C1 segment of cervical spinal cord (tissue), 14 donors: ENCODE measurements at places on chromosomes 1 and 21.

- DNase-seq: no peak
Measured at GRCh38 chr1:189774721-189775287, 702.9 kb downstream of the BRINP3 start.

DNA sequence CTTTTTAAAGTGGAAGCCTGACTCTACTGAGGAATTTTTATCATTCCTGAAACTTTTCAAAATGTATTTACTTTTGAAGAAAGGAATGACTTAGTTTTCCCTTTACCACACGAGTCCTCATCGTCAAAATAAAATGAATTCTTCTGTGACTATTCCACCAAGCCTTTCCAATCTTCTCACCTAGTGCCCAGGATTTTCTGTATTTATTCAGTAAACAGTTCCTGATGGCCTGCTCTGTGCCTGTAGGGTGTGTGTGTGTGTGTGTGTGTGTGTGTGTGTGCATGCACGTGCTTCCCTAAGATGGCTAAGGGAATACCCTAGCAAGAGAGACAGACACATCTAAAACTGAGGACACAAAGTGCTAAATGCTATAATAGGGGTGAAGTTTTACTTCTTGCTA, 395.0 kb upstream of the USP24 start:
- no peak for DNase-seq

- no peak for DNase-seq
Measured at GRCh38 chr1:228871314-228872061, 136.2 kb downstream of the RHOU start.

- no peak for DNase-seq
Measured at GRCh38 chr1:181506563-181507353, 23.4 kb downstream of the CACNA1E start.

DNA sequence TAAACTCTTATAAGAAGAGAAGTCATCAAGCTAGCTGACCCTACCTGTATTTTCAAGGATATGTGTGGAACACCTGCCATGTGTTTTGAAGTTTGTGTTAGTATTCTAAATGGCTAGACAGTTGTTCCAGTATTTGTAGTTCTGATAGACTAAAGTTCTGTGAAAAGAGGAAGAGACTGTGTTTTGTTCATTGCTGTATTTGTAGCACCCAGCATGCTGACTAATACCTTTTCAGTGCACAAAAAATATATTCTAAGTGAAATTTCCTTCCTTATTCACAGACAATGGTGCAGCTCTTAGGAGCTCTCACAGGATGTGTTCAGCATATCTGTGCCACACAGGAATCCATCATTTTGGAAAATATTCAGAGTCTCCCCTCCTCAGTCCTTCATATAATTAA, 8.2 kb upstream of the METTL18 start:
- no peak for DNase-seq

GRCh38 chr21:21969211-21969610, 971.0 kb downstream of the NCAM2 start:
- no peak for DNase-seq

DNA sequence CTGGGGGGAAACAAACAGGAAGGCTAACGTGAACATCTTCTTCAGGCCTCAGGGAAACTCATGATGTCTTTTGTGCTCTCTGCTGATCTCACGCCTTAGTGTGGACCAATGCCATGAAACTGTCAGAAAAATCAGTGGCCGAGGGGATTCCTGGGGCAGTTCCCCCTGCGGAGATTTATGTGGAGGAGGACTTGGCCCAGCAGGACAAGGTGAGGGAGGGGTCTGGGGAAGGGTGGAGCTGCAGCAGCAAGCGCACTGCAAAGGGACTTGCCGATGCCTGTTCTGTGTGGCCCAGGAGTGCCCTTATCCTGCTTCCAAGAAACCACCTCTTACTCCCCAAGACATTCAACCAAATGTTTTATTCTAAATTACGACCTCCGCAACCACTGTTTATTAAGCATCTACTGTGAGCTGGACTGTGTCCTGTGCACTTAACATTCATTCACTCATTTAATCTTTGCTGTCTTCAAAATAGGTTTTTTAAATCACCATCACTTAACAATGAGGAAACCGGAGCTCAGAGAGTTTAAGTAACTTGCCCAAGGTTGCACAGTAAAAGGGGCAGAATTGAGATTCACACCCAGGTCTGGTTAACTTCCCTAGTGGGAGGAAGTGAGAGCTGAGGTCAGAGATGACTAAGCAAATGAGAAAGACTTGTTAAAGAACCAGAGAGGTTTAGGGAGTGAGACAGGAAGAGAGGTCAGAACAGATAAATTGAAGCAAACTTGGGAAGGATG, 49.7 kb downstream of the FHAD1 start:
- no peak for DNase-seq

- DNase-seq: no peak
Measured at GRCh38 chr1:10793129-10793651, 3.3 kb downstream of the CASZ1 start.

DNA sequence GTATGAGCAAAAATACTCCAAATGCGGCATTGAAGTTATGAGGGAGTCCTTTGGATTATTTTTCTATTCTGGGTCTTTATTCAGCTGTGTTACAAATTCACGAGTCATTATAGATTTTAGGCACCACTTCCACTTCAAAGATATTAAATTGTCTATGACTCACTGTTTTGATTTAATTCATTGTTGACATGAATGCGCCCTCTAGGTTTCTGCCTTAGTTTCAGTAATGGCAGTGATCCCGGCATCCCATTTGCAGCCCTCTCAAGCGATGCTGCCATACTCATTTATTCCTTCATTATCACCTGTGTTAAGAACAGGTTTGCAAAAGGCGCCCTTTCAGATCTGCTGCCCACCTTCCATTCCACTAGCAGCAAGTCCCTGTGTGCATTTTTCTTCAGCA, 14.0 kb downstream of the RSPO1 start:
- DNase-seq: no peak

GRCh38 chr1:10399444-10399941, 629 bp downstream of the PGD start:
- DNase-seq: peak; percentile 47

GRCh38 chr1:155858800-155859233, 550 bp upstream of the SYT11 start:
- no peak for DNase-seq

DNA sequence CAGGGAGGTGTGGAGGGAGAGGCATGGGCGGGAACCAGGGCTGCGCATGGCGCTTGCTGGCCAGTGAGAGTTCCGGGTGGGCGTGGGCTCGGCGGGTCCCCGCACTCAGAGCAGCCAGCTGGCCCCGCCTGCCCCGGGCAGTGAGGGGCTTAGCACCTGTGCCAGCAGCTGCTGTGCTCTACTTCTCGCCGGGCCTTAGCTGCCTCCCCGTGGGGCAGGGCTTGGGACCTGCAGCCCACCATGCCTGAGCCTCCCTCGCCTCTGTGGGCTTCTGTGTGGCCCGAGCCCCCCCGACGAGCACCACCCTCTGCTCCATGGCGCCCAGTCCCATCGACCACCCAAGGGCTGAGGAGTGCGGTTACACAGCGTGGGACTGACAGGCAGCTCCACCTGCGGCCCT, 38.6 kb upstream of the WARS2 start:
- DNase-seq: no peak

DNA sequence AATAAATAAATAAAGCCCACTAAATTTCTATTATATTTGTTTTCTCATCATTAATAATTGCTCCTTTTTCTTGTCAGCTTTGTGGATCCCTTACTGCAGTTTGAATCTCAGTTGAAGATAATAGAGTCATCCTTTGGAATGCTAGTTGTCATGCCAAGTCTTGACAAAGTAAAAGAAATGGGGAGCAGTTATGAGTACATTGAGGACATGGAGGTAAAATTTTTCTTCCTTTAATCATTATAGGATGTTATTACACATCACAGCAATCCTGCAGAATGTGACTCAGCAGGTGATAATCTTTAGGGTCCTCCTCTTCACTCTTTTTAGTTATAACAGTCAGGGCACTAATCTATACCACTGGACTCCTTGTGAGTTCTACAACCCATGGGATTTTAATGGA, 24.1 kb downstream of the MROH9 start:
- no peak for DNase-seq

DNA sequence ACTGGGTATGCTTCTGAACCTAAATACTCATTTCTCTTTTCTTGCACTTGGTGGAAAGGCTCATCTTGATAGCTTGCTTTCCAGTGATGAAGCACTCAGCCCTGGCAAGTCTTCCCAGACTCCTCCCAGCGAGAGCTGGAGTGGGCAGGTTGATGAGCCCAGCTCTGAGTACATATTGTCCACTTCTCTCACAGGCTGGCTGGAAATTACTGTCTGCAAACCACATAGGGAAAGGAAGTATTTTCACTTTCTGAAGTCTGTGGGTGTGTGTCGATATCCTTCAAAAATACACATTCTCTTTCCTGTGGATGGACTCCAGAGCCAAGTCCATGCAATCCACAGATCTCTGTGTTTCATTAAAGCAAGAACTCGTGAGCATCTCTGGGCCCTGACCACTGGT, 38.7 kb upstream of the CNTN2 start:
- DNase-seq: peak; percentile 15

GRCh38 chr1:147626739-147627138, 43.6 kb downstream of the ACP6 start:
- no peak for DNase-seq

DNA sequence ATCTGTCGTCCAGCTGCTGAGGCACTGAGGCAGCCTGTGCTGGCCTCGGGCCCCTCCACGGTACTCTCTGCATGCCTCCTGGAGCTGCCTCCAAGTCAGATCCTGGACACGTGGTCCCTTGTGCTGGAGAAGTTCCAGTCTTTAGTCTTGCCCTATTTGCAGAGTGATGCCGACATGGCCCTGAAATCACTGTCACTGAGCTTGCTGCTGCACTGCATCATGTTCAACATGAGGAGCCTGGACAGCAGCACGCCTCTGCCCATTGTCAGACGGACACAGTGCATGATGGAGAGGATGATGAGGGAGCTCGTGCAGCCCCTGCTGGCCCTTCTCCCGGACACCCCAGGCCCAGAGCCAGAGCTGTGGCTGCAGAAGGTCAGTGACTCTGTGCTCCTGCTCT, 10.0 kb downstream of the URB2 start:
- no peak for DNase-seq

DNA sequence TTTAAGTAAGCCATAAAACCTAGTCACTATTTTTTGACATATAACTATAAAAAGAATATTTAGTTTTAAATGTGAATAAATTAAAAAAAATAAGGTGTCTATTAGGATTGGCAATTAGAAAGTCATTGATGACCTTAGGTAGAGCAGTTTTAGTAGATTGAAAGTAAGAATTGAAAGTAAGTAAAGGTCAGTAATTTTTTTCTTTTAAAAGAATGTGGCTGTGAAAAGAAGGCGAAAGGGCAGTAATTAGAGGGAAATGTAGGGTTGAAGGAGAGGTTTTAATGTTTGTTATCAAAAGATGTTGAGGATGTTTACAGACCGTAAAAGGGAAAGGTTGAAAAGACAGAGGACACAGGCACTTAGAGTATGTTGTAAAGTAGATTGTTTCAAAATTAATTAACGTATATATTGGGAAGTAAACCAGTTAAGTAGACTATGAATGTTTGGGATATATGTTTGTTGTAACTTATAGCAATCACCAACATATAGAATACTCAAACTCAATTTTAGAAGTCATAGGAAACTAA, 41.0 kb downstream of the ZFYVE9 start:
- DNase-seq: no peak

GRCh38 chr21:32826329-32827167, 55.0 kb upstream of the PAXBP1 start:
- DNase-seq: peak; percentile 11

DNA sequence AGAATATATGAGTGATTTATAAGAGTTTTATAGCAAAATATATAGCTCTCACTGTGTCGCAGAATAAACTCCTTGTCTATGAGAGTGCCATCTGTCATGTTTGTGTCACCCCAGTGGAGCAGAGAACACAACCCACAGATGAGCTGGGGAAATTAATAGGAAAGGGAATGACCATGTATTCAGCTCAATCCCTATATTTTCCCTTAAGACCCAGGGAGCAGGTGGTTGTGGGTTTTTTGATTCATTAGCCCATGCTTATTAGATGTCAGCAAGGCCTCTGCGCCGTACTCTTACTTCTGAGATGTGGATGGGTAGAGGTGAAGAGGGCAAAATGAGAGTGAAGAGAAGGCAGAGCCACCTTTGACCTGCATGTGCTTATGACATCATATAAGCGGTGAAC, 4.1 kb upstream of the GREM2 start:
- DNase-seq: no peak

- no peak for DNase-seq
Measured at GRCh38 chr1:3275471-3276340, 178.8 kb upstream of the ARHGEF16 start.

DNA sequence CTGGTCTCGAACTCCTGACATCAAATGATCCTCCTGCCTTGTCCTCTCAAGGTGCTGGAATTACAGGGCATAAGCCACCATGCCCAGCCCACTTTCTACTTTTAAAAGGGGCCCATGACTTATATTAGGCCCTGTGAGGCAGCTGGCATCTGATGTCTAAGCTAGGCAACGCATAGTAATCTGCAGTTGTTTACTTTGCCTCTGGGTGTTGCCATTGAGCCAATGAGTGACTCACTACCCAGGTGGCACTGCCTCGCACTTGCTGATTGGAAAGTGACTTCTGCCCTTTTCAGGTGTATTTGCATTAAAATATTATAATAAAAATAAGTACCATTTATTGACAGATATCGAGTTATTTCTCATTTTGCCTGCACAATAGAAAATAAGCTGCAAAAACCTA, 84.9 kb downstream of the KIF14 start:
- no peak for DNase-seq

DNA sequence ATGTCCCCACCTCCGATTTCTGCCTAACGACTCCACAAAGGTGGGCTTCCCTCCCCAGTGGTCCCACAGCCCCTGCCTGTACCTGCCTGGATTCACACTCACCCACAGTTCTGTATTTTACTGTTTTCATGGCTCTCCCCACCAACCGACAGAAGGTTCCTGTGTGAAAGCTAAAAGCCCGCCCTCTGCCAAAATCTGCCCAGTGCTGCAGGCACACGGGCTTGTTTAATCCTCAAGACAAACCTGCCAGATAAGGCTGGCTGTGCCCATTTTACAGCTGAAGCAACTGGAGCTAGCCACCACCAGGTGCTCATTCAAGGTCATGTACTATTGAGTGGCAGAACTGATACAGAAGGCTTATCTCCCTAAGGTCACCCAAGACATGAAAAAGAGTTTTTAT, 114.5 kb downstream of the HIVEP3 start:
- DNase-seq: no peak

DNA sequence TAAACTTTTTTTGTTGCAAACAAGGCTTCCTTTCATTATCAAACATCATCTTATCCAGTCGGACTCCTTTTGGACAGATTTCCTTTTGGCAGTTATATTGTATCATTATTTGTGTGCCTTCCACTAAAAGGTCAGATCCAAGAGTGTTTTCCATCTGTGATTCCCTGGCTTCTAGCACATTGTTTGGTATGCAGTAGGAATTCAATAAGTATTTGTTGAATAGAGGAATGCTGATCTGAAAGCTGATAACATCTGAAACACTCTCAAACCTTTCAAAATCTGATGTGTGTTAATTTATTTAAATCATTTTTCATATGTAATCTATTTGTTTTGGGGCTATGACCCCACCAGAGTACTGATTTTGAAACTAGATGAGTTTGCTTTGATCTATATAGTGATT, 39.0 kb downstream of the NDC1 start:
- no peak for DNase-seq
